Thymus (tissue), 14 donors: ENCODE measurements at places on chromosomes 12 and 14.

- no peak for DNase-seq
Observed at GRCh38 chr14:68657300-68658028, 135.4 kb downstream of the ZFP36L1 start.

DNA sequence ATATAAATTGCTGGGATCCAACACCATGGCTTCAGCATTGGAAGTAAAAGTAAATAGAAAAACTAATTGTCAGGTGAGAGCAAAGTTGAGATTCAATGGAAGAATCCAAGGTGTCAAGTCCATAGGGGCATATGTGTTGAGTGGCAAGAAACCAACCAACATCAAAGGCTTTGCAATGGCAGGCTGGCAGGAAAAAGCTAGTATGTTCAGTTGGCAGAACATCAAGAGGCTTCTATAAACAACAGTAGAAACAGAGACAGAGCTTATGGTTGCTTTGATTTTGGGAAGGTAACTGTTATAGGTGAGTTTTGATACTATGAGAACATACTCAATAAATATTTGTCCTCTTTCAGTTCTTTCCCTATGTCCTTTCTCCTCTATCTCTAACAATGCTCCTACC, 553.7 kb upstream of the MDGA2 start:
- DNase-seq, result no peak

DNA sequence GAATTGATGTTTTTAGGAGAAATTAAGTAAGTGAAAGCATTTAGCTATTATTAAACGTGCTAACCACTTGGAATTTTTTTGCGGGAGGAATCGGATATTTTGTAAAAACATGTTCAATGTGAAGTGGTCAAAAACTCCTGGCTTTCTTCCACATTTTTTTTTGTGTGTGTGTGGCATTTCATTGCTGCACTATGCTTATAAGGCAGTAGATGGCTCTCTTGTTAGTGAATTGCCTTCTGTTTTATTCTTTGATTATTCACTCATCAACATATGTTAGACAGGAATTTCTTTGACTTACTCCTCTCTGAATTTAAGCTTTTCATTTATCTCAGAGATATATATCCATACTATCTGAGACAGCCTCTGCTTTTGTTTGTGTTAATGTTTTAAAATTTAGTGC, 71.3 kb downstream of the DERA start:
- DNase-seq, result no peak

- DNase-seq, result no peak
Observed at GRCh38 chr12:118689793-118690192, 291.5 kb upstream of the SRRM4 start.
